ENCODE measurements at places on chromosomes 11 and 22.

GRCh38 chr11:129034001-129034400, 91.3 kb upstream of the TP53AIP1 start:
- DNase-seq: no peak

DNA sequence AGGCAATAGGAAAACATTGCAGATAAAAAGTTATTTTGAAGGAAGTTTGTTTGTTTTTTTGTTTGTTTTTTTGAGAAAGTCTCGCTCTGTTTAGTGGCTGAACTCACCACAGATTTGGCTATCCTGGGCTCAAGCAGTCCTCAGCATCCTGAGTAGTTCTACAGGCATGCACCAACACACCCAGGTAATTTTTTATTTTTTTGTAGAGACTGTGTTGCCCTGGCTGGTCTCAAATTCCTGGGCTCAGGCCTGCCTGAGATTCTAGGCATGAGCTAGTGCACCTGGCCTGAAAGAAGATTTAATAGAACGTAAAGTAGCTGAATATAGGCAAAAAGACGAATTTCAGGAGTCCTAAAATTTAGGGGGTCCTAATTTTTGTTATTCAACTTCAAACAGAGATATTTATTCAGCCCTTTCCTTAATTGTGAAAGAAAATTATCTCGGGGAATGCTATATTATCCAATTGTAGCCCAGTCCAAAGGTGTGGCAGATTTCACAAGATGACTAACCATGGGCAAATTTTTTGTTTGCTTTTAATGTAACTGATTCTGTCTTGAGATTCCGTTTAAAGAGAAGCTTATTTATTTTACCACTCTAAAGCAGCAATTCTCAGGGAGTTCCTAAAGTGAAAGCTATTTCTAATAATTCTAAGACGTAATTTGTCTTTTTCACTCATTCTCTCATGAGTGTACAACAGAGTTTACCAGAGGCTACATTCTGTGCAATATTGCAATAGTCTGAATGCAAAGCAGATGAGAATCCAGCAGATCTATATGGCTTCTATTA, 940 bp downstream of the IL18 start:
- DNase-seq: no peak

GRCh38 chr11:2709429-2709828, 9.6 kb upstream of the KCNQ1OT1 start:
- no peak for DNase-seq

DNA sequence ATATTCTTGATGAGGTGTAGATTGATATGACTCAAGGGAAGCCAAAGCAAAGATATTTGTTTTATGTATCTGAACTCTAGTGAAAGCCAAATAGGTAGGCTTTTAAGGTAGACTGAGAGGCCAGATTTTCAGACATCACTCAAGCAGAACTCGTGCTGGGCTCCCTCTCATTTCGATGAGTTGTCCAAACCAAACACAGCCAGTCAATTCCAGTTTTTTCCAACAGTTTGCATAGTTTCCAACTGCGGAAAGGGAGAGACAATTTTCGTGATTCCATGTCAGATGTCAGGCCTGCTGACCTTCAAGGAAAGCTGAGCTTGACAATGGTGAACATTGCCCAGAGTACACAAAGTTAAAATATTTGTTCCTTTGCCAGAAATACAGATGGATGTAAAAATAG, 110.9 kb upstream of the MPPED2 start:
- DNase-seq: no peak
